ENCODE measurements at places on chromosomes 5 and 9. TPM values are rescaled to one million over a fixed set of nuclear protein-coding genes. Genes with fewer than 3 reads are reported as not detected.
A peak's percentile ranks its signal among the peaks of the same experiment; 100 is the strongest.

The NUTM2F gene
- total RNA-seq = not detected

The TICAM2 gene
- 1.2 TPM for total RNA-seq

The SIMC1 gene
- 7.1 TPM for total RNA-seq

The PANK3 gene
- 30.7 TPM for total RNA-seq

GRCh38 chr5:89255845-89256463, 373.0 kb upstream of the MEF2C start:
- DNase-seq = no peak
- H3K4me1 ChIP-seq = no peaks in the 10 kb centered on the region
- H3K36me3 ChIP-seq = no peaks in the 10 kb centered on the region
- H3K27ac ChIP-seq = no peak overlapping the region

DNA sequence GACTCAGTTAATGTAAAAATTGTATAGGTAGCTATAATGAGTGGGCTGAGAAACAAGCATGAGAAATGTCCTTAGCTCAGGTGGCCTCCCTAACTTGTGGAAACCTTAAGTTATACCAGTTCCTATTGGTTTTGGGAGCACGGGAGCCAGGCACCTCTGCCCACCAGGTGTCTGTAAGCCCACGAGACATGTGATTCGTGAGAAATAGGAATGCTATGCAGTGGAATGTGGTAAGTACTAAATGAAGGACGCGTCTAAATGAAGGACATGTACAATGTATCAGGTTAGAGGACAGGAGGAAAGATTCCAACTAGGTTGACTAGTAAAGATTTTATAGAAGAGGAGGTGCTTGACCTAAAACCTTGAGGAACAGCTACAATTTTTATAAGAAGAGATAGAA, 46.0 kb upstream of the F2RL2 start:
- no peaks in the 10 kb centered on the region for H3K4me1 ChIP-seq
- no peak for DNase-seq
- H3K27me3 ChIP-seq = no peaks in the 10 kb centered on the region
- no peak overlapping the region for H3K27ac ChIP-seq
- no peak overlapping the region for H3K4me3 ChIP-seq

DNA sequence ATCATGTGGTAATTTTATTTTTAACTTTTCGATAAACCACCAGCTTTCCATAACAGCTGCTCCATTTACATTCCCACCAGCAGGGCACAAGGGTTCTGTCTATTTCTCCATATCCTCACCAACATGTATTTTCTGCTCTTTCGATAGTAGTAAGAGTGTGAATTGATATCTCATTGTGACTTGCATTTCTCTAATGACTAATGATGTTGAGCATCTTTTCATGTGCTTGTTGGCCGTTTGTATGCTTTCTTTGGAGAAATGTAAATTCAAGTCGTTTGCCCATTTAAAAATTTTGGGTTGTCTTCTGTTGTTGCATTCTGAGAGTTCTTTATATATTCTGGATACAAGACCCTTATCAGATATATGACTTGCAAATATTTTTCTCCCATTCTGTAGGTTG, 45.9 kb downstream of the PSD2 start:
- H3K4me1 ChIP-seq = peaks cover 1% of the 10 kb centered on the region
- H3K36me3 ChIP-seq = no peaks in the 10 kb centered on the region
- no peak overlapping the region for H3K4me3 ChIP-seq
- no peaks in the 10 kb centered on the region for H3K27me3 ChIP-seq

DNA sequence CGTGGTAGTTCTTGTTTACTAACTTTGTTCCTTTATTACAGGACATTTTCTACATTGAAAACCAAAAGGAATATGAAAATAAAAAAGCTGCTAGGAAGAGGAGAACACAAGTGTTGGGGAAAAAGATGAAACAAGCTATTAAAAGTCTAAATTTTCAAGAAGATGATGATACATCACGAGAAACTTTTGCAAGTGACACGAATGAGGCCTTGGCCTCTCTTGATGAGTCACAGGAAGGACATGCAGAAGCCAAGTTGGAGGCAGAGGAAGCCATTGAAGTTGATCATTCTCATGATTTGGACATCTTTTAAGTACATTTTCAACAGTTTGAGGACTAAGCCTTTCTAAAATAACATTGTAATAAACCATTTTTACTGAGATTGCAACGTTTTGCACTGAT, 23.8 kb downstream of the PHAX start:
- H3K27ac ChIP-seq = no peak overlapping the region
- no peaks in the 10 kb centered on the region for H3K4me1 ChIP-seq
- H3K36me3 ChIP-seq = no peaks in the 10 kb centered on the region
- H3K27me3 ChIP-seq = no peaks in the 10 kb centered on the region

DNA sequence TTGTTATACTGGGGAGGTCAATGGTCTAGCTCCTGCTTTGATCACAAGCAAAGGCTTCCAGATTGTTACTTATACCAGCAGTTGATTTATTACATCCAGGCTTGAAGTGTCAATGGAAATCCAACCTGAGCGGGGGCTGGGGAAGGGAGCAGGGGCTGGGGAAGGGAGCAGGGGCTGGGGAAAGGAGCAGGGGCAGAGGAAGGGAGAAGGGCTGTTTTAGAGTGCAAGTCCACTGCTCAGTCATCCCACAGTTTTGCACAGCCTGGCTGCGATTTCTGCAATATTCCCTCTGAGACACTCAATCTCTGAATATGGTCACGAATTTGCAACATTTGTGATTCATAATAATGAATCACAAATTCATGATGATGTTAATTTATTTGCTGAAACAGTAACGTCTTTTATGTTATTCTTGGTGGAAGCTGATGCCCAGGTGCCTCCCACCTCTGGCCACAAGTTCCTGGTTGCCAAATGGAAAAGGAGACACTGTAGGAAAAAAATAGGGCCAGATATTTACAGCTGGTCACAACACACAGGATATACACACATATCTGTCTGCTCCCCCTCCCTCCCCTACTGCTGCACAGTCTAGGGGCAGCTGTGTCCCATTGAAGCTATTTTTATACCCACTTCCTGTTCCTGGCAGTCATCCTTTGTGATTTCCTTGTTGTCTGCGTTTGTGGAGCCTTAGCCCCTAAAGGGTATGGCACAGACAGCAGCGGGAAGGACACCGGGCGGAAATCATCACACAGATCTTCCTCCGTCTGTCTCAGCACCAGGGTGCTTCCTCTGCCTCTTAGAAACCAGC, 325.1 kb downstream of the GADD45G start:
- no peaks in the 10 kb centered on the region for H3K36me3 ChIP-seq
- no peak overlapping the region for H3K4me3 ChIP-seq
- no peak overlapping the region for H3K27ac ChIP-seq

DNA sequence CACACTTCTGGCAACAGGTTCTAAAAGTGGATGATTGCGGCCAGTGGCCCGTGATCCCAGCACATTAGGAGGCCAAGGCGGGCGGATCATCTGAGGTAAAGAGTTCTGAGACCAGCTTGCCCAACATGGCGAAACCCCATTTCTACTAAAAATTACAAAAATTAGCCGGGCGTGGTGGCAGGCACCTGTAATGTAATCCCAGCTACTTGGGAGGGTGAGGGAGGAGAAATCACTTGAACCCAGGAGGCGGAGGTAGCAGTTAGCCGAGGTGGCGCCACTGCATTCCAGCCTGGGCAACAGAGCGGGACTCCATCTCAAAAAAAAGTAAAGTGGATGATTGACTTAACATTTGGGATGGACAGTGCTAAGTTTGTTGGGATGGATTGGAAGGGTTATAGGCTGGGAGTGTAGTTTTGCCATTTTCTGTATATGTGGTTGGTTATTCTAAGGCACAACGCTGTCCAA, 3.4 kb downstream of the MATR3 start:
- no peaks in the 10 kb centered on the region for H3K27me3 ChIP-seq
- H3K36me3 ChIP-seq = peaks cover 4% of the 10 kb centered on the region
- H3K4me3 ChIP-seq = peak overlapping the region; percentile 96
- DNase-seq = no peak
- peaks cover 61% of the 10 kb centered on the region for H3K4me1 ChIP-seq
- peak overlapping the region; percentile 100 for H3K27ac ChIP-seq

- H3K36me3 ChIP-seq = no peaks in the 10 kb centered on the region
- H3K4me3 ChIP-seq = no peak overlapping the region
- no peak for DNase-seq
- no peaks in the 10 kb centered on the region for H3K4me1 ChIP-seq
Measured at GRCh38 chr5:9265441-9266287, 280.2 kb downstream of the SEMA5A start.

DNA sequence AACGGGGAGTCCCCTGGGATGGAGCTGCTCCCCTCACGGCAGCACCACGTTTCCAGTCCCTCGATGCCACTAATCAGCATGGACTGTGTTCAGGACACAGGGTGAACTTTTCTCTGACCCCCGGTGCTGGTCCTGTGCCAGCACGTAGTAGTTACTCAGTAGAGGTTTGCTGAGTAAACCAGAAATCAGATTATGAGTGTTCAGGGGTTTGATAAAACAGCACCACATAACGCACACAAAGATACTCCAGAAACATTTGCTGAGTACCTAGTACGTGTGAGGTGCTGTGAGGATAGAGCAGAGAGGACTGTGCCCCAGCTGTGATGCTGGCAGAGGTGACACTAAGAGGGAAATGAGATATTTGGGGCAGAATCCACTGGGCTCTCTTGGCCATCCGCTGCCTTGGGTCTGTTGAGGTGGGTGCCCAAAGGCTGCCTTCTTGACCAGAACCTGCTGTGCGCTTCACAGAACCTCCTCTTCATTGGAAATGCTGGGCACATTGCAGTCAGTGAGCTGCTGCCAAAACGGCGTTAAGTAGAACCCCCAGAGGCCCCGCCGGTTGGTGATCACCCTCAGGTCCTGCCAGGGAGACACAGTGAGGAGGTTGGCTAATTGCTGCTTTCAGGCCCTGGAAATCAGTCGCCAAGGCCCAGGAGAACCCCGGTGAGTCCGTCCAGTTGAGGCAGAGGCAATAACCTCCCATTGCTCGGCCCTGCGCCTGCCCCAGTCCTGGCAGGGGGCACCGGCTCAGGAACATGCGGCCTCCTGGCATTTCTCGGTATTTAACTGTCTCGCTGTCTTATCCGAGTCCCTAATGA, 49.4 kb downstream of the NEURL1B start:
- no peaks in the 10 kb centered on the region for H3K27me3 ChIP-seq
- peaks cover 12% of the 10 kb centered on the region for H3K4me1 ChIP-seq
- no peak overlapping the region for H3K27ac ChIP-seq

GRCh38 chr5:51225789-51226742, 157.2 kb upstream of the ISL1 start:
- DNase-seq = no peak
- H3K36me3 ChIP-seq = no peaks in the 10 kb centered on the region
- no peaks in the 10 kb centered on the region for H3K4me1 ChIP-seq
- no peak overlapping the region for H3K4me3 ChIP-seq

GRCh38 chr5:32298059-32298415, 14.7 kb downstream of the MTMR12 start:
- no peak overlapping the region for H3K4me3 ChIP-seq
- peaks cover 22% of the 10 kb centered on the region for H3K36me3 ChIP-seq
- no peak for DNase-seq
- H3K27me3 ChIP-seq = no peaks in the 10 kb centered on the region
- peaks cover 28% of the 10 kb centered on the region for H3K4me1 ChIP-seq

DNA sequence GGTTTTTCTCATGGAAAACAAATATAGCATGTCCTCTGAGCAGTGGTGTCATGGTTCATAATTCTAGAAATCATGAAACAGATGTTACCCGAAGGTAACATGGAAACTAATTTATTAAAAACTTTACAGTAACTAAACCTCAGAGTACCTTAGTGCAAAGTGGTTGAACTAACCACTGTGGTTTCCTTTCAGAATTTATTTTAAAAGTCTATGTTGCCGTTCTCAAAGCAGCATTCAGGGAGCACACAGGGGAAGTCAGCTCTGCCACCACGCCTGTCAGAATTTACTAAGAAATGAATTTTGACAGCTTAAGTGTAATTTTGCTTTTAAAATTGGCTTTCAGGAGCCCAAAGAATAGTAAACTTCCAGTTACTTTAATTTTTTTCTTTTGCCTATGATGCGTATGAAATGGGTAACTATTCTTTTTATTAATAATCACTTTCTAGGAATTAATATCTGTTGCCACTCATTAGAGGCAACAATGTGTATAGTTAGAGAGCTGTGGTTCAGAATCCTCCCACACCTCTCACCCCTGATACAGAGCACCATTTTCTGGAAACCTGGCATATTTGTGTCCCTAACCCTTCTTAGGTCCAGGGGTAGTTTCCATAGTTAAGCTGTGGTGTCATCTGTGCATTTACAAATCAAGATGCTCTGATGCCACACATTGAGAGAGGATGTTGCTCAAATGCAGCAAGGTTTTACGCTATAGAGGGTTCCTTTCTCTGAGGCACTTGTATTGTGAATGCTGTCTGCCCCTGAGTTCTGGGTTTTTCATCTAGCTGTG, 202.6 kb downstream of the ZSWIM6 start:
- H3K27ac ChIP-seq = no peak overlapping the region
- H3K27me3 ChIP-seq = no peaks in the 10 kb centered on the region
- no peaks in the 10 kb centered on the region for H3K4me1 ChIP-seq
- DNase-seq = no peak
- H3K36me3 ChIP-seq = peaks cover 66% of the 10 kb centered on the region

DNA sequence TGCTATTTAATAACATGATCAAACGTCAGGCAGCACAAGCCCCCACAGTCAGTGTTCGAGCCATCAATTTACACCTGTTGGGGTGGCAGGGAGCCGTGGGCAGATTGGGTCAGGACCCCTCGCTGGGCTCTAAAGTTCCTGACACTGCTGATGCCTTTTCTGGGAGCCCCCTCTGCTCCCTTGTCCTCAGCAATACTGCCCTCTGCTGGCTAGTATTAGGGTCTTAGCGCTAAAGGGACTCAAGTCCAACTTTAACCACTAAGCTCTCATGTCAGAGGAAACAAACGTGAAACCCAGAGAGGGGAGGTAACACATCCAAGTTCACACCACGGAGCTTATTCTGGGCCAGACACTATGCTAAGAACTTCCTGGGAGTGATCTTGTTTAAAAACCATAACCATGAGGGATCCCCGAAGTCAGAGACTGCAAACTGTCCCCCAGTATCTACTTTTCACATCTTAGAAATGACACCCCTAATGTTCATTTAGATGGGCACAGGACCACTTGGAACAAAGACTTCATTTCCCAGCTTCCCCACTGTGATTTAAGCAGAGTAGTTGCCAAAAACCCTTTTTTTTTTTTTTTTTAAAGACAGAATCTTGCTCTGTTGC, 20.4 kb downstream of the ANKS6 start:
- H3K27ac ChIP-seq = no peak overlapping the region
- H3K4me1 ChIP-seq = no peaks in the 10 kb centered on the region
- H3K27me3 ChIP-seq = no peaks in the 10 kb centered on the region
- DNase-seq = no peak
- peaks cover 64% of the 10 kb centered on the region for H3K36me3 ChIP-seq

- DNase-seq = no peak
- peaks cover 6% of the 10 kb centered on the region for H3K27me3 ChIP-seq
- no peak overlapping the region for H3K4me3 ChIP-seq
- H3K27ac ChIP-seq = no peak overlapping the region
Measured at GRCh38 chr9:112917047-112917986, 26.6 kb upstream of the SLC46A2 start.
